ENCODE measurements at places on chromosomes 12 and 14. TPM values are rescaled to one million over a fixed set of nuclear protein-coding genes. Genes with fewer than 3 reads are reported as not detected.

Gene TSHR
- total RNA-seq = not detected

Gene LRTM2
- total RNA-seq = not detected

Gene RERG
- 0.25 TPM for total RNA-seq

Gene SPATA7
- 4.0 TPM for total RNA-seq

Gene SMAGP
- total RNA-seq = 27.2 TPM
